ENCODE measurements at places on chromosomes 6 and 20.

DNA sequence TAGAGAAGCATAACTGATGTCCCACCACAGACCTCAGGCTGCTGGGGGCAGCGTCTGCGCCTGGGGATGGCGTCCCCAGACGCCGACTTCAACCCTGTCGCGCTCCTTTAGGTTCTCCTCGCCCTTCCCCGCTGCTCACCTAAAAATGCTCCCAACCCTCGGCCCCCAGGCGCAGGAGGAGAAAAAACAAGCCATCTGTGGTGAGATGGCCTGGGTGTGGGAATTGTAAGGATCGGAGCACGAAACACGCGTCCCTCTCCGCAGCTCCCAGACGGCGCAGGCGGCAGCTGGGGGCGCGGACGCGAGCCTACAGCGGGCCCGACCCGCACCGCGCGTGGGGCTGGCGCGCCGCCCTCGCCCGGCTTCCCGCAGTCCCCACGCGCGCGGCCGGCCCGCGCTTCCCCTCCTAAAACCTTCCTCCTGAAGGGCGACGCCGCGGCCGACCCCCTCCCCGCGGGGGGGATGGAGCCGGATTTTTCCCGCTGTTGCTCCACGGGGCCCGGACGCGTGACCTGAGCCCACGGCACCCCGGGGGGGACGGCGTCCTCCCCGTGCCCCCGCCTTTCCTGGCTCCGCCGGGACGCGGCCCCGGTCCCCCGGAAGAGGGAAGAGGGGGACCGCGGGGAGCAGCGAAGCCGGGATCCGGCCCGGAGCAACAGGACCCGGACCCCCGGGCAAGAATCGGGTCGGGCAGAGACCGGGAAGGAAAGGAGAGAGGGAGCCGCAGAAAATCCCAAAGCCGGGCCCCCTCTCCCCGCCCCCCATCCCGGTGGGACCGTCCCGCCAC lies 611 bp downstream of the EPB41L2 start:
- DNase-seq = no peak

- DNase-seq = no peak
Observed at GRCh38 chr6:124679387-124679786, 282.9 kb upstream of the RNF217 start.

- DNase-seq = no peak
Observed at GRCh38 chr6:79570129-79571029, 33.1 kb upstream of the LCA5 start.

- no peak for DNase-seq
Observed at GRCh38 chr6:127516662-127517273, 2.4 kb downstream of the MTCL3 start.

GRCh38 chr6:18654821-18655220 lies 267.7 kb downstream of the RNF144B start:
- no peak for DNase-seq

DNA sequence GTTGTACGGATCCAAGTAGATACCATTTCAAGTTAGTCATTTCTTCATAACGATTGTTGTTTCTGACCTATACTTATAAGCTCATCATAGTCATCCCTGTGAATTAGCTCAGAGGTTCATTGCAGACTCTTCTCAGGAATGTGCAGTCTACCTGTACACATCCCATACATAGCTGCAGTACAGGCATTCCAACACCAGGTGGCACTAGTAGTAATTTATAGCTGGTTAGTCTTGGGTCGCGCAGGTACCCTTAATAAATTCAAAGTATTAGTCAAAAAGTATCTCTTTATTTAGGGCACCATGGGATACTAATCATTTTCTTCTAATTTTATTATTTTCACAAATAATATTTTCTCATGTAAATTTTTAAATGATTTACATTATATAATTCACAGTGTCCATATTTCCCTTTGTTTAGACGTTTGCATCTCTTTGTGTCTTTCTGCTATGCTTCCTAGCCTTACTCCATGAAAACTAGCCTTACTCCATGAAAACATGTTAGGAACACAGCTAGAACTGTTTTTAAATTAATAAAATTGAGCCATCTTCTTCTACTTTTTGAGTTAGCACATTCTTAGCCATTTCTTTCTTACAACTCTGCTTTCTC lies 128.6 kb upstream of the FAM83B start:
- peak; percentile 13 for DNase-seq

- no peak for DNase-seq
Observed at GRCh38 chr6:42138630-42139619, 3.5 kb downstream of the C6orf132 start.

DNA sequence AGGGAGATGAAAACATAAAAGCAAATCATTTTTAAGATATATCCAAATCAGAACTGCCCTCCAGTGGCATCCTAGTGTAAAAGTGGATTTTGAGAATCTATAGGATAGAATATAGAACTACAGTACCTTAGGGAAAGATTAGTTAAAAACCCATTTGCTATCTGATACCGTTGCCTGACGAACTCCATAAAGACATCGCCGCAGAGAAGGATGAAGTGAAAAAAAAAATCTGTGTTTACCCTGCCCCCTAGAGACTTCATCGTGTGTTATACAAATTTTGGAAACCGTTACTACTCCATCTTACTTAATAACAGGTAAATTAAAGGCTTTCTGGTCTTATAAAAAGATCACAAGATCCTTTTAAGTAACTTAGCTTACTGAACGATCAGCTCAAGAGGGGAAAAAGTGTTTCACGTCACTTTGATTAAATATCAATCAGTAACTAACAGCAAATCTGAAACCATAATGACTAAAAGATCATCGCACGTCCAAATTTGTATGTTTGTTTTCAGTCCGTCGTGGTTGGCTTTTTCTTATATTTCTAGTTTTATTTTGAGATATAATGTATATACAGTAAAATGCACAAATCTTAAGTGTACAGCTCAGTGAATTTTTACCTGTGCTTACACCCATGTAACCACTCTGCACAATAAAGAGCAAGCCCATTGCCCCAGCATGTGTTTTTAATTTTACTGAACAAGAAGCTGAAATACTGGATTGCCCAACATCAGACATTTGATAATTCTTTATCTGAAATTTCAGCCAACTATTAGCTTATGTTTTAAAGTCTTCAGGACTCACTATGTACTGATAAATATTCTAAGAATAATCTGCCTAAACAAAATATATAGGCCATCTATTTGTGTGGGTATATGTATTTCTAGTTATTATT lies 881 bp upstream of the MCM3 start:
- no peak for DNase-seq

DNA sequence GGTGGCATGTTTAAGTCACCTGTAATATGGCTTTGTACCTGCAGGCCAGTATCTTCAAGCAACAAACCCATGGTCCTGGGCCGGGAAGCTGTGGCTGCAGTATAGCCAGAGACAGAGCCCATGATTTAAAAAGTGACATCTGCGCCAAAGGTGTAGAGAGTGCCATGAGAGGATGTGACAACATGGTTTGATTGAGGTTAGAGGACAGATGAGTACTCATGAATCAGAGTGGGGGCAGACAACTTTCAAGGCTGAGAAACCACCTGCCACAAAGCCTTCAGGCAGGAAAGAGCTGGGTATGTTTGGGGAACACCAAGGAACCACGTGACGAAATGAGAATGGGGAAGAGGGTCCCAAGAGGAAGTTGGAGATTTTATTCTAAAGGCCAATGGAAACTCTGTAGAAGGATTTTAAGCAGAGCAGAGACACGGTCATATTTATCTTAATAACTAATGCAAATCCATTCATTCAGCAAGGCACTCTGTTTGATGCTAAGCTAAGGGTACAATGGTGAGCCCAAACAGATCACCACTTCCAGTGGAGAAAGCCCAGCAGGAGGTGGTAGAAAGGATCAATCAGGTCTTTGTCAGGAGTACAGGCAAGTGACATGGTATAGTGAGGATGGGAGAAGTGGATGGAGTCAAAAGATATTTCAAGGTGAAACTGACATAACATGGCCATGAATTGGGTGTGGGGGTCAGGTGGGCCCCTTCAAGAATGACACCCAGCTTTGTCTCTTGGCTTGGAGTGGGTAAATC lies 3.4 kb upstream of the MICAL1 start:
- DNase-seq = no peak

DNA sequence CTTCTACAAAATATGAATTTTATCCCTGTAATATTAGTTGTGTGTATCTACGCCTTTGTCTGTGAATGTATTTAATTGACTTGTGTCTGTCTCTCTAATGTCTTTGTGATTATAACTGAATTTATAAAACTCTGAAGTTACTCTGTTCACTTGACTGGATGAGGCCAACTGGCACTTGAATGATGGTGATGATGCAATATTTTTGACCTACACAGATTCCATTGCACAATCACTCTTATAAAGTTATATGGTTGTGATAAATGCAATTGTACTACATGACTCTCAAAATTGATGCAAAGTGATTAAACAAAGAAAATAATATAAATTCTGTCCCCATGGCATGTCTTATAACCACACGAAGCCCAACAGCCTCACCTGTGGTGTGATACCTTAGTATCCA lies 287.3 kb upstream of the PLN start:
- no peak for DNase-seq

DNA sequence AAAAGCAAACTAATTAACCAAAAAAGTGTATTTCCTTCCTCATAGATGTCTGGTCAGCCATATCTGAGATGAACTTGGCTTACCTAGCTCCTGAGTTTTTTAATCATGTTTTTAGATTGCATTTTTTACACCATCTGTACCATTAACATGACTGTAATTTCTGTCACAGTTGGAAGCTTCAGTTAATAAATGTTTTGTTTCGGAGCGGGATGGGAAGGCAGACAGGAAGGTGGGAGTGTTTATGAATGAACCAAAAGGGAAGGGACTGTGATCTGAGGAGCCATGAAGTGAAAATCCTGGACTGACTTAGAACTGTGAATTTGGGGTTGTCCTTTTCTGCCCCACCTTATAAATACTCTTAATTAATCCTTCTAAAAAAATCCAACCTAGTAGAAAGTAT lies 445.6 kb upstream of the SOX4 start:
- DNase-seq = no peak

- no peak for DNase-seq
Observed at GRCh38 chr6:38153076-38153797, 333.7 kb downstream of the ZFAND3 start.

- no peak for DNase-seq
Observed at GRCh38 chr6:13463941-13464340, 23.5 kb downstream of the GFOD1 start.

GRCh38 chr6:159689001-159689400 lies 4.0 kb downstream of the SOD2 start:
- no peak for DNase-seq

DNA sequence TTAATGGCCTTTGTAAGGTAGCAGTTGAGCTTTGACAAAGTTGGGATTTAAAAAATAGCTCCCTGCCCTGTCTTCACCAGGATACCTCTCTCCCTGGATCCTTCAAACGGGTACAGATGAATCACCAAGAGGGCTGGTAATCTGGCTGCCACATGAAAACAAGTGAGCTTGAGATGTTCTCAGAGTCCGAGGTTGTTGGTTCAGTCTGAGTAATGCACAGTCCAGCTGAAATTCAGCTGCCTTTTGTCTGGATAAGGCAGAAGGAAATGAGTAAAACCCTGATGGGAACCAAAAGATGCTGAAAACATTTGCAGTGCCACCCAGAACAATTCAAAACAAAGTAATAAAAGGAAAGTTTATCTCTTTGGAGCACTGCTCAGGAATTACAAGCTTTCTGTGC lies 86.8 kb downstream of the GJA1 start:
- DNase-seq = no peak

- DNase-seq = no peak
Observed at GRCh38 chr20:47440857-47441773, 60.6 kb upstream of the NCOA3 start.

DNA sequence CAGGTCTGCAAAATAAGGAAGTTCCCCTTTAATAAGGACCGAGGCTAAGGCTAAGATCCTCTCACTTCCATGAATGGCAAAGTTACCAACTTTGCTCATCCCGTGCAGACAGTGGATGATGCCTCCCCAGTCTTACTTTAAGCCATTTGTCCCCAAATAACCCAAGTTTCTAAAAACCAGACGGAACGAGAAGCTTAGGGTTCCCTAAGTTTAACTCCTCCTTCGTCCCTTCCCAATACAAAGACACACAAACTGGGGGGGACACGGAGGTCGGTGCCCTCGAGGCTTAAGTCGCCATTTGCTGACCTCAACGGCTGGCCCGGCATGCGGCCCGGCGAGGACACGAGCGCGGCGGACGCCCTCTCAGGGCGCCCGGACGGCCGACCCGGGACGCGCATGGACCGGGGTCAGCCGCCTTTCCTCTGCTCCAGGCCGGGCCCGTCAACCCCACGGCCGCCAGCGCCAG lies 527 bp downstream of the FBXO30 start:
- peak; percentile 59 for DNase-seq
